Stimulated activated CD8-positive, alpha-beta memory T cell treated with anti-CD3 and anti-CD28 coated beads, Interleukin-2, amount 100 ng/mL, for 1 hour (primary cell): ENCODE measurements at places on chromosomes 2 and 18.

GRCh38 chr18:79962311-79962710 lies 2.1 kb upstream of the HSBP1L1 start:
- no peak for DNase-seq

GRCh38 chr2:47695800-47696477 lies 87.0 kb upstream of the MSH6 start:
- DNase-seq, result no peak

- DNase-seq, result no peak
These were observed 39.9 kb downstream of the SMAD4 start for GRCh38 chr18:51069885-51070284.

DNA sequence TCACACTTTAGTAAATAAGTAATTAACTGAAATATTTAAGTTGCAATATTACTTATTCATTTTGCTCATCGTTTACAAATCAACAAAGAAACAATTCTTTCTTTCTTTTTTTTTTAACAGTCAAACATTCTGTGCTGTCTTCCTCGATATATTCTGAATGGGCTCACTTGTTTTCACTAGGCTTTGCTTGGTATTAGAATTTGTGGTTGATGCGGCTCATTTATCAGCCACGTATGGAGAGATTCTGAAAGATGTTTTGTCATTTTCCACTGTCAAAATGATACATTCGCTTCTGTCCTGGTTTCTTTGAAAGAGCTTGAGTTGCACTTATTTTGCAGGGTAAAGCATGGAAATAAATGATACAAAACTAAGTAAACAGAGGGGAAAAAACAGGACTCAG lies 323.7 kb downstream of the LRRTM1 start:
- DNase-seq, result no peak

GRCh38 chr2:63066838-63067237 lies 16.2 kb downstream of the OTX1 start:
- no peak for DNase-seq

GRCh38 chr18:74286106-74286855 lies 5.5 kb downstream of the CYB5A start:
- no peak for DNase-seq

DNA sequence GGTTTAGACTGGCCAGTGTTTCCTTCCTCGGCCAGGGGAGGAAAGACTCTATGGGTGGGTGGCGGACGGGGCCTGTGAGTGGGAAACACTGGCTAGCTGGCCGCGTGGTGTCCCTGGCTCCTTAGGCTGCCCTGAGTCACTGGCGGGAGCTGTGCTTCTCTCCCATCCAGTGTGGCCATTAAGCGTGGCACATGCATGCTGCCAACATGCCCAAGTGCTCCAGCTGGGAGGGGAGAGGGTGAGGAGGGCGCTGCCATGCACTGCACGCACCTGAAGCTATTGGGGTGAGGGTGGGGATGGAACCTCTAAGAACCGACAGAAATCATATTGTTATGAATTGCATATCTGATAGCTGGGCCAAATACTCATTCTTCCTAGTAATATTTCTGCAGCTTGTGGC lies 270.8 kb downstream of the CALCRL start:
- DNase-seq, result no peak

DNA sequence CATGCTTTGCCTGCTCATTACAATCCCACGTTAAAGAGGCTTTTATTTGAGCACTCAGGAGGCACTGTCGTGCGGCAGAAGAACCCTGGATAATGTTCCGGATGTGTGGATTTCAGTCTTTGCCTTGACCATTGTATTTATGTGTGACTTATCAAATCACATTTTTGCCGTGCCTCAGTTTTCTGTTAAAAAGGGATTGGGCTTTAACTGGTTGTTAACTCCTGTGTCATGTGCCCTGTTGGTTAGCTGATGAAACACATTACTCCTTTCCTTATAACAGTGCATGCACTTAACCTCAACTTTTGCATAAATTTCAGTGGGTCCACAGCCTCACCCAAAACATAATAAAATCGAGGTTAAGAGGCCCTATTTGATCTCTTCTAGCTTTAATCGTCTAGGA lies 52.7 kb downstream of the NAB1 start:
- no peak for DNase-seq

DNA sequence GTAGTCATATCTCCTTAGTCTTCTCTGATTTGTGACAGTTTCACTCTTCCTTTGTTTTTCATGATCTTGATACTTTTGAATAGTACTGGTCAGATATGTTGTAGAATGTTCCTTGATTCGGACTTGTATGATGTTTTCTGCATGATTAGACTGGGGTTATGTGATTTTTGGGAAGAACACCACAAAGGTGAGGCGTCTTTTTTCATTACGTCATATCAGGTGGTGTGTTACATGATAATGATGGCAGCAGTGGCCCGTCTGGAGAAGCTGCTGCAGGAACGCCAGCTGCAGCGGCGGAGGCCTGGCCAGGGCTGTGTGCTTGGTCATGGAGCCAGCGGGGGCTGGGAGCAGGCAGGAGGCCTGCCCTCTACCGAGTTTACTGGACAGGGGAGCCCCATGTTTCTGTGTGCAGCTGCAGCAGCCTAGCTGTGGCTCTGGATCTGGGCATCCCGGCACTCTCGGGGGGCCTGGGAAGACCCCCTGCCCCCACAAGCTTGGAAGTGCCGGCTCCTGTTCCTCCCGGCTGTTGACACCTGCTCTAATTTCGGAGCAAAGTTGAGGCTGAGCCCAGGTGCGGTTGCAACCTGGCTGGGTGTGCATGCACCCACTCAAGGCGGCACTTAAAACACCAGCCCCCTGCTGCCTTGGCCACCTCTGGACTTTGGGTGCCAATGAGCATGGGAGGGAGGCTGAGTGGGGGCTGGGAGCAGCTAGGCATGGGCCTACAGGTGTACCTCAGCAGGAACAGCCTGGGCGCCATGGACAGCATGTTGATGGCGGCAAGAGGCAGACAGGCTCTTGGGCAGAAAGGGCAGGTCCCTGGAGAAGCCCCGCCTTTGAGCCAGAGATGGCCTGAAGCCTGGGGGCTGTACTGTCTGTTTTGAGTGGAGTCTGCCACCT lies 26.1 kb downstream of the SLC4A10 start:
- DNase-seq, result no peak

- DNase-seq, result no peak
These were observed 419.9 kb downstream of the TDRD15 start for GRCh38 chr2:21543630-21544029.

GRCh38 chr2:7845332-7845731 lies 836.5 kb upstream of the ID2 start:
- DNase-seq, result no peak

- DNase-seq, result no peak
These were observed 481.1 kb upstream of the HS6ST1 start for GRCh38 chr2:128799730-128800129.

GRCh38 chr2:38666556-38666910 lies 619 bp downstream of the GALM start:
- no peak for DNase-seq

- no peak for DNase-seq
These were observed 91.4 kb downstream of the RPRM start for GRCh38 chr2:153387203-153387602.

DNA sequence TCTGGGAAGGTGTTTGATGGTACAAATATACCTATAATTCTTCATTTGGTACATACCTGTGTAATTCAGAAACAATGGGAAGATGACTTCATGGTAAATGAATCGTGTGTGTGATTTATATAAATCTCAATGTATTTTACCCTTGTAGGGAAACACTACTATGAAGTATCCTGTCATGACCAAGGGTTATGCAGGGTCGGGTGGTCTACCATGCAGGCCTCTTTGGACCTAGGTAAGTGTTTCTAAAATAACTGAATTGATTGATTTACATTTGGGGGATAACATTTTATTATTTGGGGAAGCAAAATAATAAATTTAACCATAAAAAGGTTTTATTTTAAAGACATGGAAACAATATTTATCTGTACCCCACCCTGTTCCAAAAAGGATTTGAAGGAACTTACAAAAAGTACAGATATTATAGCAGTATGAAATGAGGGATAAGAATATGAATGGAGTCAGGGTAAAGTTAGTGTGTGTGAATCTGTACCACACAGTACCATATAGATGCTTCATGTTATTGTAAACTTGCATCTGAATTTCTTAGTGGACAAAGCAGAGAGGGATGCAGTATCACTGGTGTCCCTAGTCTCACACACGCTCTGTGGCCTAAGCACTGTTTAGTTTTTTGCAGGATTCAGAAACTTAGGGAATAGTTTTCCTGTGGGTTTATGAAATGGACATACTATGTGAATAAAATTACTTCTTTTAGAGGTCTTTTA lies 11.5 kb downstream of the DDX1 start:
- DNase-seq, result no peak

GRCh38 chr2:122639711-122640110 lies 884.3 kb downstream of the TSN start:
- no peak for DNase-seq

- DNase-seq, result no peak
These were observed 850.4 kb downstream of the GALR1 start for GRCh38 chr18:78099979-78100588.

- DNase-seq, result no peak
These were observed 35.6 kb downstream of the VIT start for GRCh38 chr2:36731941-36732672.

DNA sequence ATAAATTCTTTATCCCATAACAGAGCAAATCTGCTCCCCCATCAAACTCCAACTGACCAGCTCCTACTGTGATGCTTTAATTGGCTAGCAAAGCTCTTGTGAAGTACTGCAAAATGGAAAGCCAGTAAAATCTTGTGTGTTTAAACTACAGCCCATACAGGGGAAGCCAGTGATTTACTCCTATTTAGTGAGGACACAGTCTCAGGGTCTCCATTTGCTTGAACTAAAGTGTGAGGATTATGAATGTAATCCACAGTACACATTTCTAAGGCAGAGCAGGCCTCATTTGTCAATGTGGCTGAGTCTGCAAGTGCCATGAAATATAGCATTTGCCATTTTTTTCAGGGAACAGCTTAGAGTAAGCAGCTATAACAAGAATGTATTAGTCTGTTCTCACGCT lies 259.3 kb downstream of the PIEZO2 start:
- DNase-seq, result no peak

DNA sequence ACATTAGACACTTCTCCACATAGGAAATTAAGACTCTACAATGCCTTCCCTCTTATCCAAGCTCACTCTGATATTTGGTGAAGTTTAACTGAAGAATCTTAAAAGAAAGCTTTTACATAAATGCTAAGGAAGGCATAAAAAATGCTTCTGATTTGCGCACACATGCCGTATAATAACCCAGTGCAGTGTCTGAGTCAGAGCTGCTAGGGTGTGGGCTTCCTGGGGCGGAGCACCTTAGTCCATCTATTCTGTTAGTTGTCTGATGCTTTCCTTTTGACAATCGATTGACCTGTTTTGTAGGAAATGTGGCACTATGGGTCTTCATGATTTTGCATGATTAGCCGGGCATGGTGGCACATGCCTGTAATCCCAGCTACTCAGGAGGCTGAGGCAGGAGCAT lies 231.5 kb downstream of the AFF3 start:
- DNase-seq, result no peak

- DNase-seq, result no peak
These were observed 173.7 kb downstream of the HNMT start for GRCh38 chr2:138137949-138138348.

GRCh38 chr2:30758191-30758651 lies 49.0 kb downstream of the CAPN13 start:
- DNase-seq, result no peak

- DNase-seq, result no peak
These were observed 16.7 kb downstream of the FHL2 start for GRCh38 chr2:105382177-105382576.

DNA sequence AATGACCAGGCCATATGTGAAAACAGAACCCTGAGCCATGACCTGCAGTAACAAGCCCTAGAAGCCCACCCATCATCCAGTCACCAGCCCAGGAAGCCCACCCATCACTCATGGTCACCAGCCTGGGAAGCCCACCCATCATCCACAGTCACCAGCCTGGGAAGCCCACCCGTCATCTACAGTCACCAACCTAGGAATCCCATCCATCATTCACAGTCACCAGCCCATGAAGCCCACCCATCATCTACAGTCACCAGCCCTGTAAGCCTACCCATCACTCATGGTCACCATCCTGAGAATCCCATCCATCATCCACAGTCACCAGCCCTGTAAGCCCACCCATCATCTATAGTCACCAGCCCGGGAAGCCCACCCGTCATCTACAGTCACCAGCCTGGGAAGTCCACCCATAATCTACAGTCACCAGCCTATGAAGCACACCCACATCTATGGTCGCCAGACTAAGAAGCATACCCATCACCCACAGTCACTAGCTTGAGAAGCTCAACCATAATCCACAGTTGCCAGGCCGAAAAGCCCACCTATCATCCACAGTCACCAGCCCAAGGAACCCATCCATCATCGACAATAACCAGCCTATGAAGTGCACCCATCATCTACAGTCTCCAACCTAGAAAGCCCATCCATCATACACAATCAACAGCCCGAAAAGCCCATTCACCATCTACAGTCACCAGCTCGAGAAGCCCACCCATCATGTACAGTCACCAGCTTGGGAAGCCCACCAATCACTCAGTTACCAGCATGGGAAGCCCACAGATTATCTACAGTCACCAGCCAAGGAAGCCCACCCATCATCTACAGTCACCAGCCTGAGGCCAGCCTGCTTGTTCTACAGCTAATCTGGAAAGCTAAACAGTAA lies 91.9 kb downstream of the TWIST2 start:
- DNase-seq, result no peak

- DNase-seq, result no peak
These were observed 5.1 kb downstream of the MEIS1 start for GRCh38 chr2:66439812-66440542.

- no peak for DNase-seq
These were observed 15.3 kb downstream of the UPP2 start for GRCh38 chr2:158116936-158117335.

- no peak for DNase-seq
These were observed 101.7 kb downstream of the ANKRD44 start for GRCh38 chr2:197208841-197209240.

DNA sequence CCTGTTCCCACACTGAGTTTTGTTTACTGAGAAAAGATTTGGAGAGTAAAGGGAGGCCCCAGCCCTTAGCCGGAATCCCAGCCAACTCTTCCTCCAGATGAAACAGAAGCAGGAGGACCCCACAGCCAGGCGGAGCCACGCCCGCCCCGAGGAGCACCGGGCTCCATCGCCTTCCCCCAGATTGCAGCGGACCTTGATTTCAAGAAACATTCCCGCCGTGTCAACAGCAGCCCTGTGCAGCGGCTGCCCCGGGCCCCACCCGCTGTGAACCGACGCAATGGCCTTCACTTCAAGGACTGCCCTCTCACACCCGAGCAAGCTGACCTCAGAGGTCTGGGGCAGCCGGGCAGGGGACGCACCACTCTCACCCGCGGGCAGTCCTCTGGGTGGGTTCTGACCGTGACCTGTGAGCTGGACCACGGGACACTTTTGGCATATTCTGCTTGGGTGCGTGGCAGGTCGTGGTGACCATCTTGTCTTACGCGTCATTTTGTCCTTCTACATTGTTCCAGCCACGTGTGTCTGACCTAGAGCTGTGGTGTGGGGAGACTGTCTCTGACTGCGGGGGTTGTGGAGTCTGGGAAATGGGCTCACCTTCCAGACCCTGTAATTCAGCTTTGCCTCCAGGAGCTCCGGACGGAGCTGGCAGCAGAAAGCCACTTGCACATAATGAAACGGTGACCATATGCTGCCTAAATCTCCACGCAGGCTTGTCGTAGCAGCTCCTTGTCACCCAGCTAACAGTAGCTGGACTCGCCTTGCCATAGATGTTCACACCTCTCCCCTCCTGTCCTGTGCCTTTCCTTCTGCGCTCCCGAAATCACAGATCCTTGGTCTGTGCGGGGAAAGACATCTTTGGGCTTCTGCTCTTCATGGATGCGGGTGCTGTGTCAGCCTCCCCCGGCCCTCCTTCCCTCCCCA lies 32.0 kb upstream of the INHBB start:
- DNase-seq, result no peak

- DNase-seq, result no peak
These were observed 4.3 kb upstream of the INO80C start for GRCh38 chr18:35502052-35502451.

- no peak for DNase-seq
These were observed 9.8 kb downstream of the MYOM1 start for GRCh38 chr18:3209859-3210569.
